ENCODE measurements at places on chromosomes 5 and 9.

DNA sequence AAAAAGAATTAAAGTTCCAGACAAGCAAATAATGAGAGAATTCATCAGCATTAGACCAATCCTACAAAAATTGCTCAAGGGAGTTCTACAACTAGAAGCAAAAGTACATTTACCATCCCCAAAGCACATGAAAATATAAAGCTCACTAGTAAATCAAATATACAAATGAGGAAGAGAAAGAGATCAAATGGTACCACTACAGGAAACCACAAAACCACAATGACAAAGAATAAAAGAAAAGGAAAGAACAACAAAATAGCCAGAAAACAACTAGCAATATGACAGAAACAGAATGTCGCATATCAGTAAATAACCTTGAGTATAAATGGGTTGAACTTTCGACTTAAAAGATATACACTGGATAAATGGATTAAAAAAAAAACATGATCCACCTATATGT, 739.0 kb downstream of the DTWD2 start:
- no peak for DNase-seq

DNA sequence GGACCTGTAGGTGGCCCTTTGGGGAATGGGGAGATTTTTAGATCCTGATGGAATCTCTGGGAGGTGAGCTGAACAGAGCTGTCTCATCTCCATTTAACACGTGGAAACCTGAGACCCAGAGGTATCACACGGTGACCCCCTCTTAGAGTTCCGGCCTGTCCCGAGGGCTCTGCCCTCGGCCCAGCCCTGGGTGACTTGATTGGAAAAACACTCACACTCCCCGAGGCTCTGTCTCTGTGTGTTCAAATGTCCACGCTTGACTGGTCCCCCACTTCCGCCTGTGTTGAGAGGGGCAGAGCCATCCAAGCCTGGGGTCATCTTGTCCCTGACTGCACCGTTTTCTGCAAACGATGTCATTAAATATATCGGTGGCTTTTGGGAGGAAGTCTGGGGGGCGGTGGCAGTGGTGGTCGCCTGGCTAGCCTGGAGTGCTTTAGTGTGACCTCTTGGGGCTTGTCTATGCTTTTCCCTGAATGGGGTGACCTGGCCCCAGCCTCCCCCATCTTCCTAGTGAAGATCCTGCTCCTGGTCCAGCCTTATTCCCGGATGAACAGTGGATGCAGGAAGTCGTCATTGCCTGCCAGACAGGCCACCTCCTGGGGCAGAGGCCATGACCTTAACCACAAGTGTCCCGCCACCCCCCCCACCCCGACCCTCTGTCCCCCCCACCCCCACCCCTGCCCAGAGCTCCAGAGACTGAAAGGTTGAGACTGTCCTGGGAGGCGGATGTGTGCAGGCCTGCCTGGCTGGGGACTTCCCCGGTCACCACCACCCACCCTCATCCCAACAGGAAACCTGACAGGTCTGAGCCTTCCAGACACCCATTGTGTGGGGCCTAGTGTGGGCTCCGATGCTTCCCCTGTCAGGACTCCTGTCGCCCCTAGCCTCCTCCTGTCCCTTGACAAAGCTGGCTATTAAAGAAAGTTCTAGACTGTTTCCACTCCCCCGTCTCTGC, 5.3 kb upstream of the DAB2IP start:
- DNase-seq, result no peak

- no peak for DNase-seq
These were observed 115.4 kb downstream of the OXCT1 start for GRCh38 chr5:41754857-41755256.

DNA sequence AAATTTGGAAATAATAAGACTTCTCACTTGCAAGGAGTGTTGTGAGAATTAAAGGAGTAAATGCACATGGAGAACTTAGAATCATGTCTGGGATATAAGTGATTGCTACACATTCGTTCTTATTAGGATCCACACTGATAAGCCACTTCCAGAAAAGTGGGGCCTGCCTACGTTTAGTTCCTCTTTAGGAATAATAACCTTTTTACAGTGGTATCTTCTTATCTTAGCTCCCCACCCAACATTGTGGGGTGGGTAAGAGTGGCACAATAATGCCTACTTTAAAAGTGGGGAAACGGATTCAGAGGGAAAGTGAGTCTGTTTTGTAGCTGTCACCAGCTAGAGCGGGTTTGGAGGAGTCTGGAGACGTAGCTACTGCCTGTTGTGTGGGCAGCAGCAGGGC, 16.0 kb downstream of the DOCK2 start:
- no peak for DNase-seq

GRCh38 chr9:32709871-32710270, 73.5 kb upstream of the TMEM215 start:
- DNase-seq, result no peak

- no peak for DNase-seq
These were observed 134.8 kb downstream of the ZNF354C start for GRCh38 chr5:179194941-179195381.

DNA sequence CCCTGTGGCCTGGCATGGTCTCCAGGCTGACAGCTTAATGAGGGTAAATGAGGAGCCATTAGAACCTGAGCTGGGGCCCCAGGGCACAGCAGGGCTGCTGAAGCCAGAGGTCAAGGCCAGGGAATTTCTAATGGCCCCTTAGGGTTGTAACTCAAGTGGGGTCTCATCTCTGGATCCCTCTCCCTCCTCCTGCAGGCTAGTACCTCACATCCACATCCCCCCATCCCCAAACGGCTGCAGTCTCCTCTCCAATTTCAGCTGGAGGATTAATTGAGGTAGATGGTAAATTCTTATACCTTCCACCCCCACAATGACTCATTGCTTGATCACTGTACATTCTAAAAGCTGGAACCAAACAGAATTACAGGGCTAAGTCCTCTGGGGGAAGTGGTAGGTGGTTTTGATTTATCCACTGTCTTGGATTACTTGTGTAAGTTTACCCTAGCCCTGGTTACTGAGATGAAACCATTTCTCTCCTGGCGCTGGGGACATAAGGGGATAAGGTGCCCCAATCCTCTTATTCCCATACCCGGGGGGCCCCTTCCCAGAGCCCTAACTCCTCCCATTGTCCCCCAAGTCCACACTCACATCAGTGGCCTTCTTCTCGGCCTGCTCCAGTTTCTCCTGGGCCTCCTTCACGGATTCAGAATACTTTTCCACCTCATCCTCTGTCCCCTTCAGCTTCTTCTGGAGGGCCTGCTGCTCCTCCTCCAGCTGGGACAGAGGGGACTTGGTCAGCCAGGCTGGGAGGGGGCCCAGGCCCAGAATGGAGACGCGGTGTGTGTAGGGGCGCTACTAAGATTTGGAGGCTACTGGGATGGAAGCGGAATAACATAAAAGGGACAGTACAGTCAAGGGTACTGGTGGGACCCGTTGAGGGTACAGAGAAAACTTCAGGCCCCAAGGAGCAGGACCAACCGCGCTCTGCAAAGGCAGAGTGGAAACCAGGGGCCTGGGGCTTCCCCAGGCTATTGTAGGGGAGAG, 875 bp downstream of the TPM2 start:
- no peak for DNase-seq

- DNase-seq, result no peak
These were observed 31.7 kb upstream of the CDKN2B start for GRCh38 chr9:22040760-22041159.

GRCh38 chr5:102700120-102700831, 54.8 kb upstream of the PAM start:
- no peak for DNase-seq

- no peak for DNase-seq
These were observed 763.9 kb upstream of the FAM174A start for GRCh38 chr5:99771296-99771695.

- DNase-seq, result no peak
These were observed 10.6 kb downstream of the C1QTNF2 start for GRCh38 chr5:160359816-160360215.

GRCh38 chr9:13386935-13387733, 107.6 kb upstream of the MPDZ start:
- DNase-seq, result no peak

DNA sequence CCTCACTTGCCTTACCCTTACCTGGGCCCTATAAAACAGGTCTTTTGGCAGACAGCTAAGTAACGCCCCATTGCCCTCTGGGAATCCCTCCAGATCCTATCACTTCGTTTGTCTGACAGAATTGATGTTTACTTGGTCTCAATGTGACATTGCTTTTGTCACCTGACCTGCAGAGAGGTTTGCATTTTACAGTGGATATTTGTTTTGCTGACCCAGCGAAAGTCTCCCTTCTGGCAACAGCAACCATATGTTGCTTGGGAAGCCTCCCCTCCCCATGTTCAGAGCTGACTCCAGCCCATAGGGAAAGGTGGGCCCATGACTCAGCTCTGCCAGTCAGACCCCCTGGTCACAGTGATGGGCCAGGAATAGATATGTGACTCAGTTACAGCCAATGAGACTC, 54.0 kb upstream of the LARP1 start:
- DNase-seq, result no peak

DNA sequence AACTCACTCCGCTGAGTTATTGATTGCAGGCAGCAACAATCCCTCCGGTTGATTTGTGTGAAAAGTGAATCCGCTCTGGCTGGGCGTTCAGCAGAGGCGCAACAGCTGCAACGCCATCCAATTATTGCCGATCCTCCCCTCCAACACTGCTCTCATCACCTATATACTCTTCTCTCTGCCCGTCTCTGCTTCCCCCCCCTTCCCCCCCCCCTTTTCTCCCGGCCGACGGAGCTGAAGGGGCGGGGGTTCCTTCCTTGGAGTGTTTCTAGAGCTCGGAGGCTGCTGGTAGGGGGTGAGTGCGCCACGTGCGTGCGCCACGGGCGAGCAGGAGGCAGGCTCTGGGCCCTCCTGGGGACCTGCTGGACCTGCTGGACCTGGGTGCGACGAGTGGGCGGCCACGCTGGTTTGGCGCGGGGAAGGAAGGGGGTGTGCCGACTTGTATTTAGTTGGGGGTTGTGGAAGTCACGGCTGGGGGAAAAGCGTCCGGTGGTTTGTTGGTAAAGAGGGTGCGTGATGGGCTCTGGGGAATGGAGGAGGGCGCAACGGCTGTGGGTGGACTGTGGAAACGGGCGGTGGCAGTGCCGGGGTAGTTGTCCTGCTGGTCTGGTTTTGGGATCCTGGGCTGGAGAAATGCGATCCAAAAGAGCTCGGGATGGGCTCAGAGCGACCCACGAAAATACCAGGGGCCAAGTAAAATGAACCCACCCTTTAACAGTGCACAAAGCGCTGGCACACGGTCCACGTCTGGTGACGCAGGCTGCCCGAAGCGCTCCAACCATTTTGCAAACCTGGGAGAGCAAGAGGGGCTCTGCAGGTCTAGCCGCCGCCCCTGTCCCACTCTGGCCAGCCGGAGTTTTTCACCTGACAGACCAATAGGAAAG, 6.4 kb upstream of the MEF2C start:
- DNase-seq, result no peak

- DNase-seq, result no peak
These were observed 7.1 kb upstream of the DMXL1 start for GRCh38 chr5:119063579-119064379.

DNA sequence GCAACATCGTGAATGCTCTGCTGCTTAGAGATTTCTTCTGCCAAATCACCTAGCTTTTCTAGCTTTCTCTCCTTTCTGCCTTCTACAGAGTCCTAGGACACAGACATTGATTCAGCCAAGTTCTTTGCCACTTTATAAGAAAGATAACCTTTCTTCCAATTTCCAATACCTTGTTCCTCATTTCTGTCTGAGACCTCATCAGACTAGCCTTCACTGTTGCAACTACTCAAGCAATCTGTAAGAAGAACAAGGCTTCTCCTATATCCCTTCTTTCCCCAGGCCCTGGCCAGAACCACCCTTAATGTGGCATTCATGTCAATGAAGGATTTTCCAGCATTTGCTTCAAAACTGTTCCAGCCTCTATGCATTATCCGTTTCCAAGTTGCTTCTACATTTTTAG, 24.3 kb downstream of the FBXO10 start:
- DNase-seq, result no peak

- no peak for DNase-seq
These were observed 183.8 kb upstream of the CD180 start for GRCh38 chr5:67380431-67380830.

DNA sequence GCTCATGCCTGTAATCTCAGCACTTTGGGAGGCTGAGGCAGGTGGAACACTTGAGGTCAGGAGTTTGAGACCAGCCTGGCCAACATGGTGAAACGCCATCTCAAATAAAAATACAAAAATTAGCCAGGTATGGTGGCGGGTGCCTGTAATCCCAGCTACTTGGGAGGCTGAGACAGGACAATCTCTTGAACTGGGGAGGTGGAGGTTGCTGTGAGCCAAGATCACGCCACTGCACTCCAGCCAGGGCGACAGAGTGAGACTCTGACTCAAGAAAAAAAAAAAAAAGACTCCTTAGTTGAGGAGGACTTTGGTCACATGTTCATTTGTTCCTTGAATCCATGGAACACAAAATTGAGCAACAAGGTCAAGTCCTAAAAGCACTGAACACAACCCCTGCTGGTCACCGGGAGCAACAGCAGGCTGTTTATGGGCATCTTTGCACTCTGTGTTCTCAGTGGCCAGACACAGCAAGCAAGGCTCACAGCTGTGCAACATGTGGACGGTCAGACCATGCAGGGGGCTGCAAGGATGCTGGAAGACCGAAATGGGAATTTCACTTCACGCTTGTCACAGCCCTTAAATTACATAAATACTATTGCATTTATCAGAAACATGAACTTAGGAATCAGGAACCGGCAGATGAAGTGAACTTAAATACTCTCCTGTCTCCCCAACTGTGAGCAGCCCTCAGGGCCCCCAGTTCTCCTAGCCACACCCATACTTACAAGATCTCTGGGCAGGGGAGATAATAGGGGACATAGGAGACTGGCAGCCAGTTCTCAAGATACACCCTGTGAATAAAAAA, 2.8 kb downstream of the GBGT1 start:
- DNase-seq, result no peak

DNA sequence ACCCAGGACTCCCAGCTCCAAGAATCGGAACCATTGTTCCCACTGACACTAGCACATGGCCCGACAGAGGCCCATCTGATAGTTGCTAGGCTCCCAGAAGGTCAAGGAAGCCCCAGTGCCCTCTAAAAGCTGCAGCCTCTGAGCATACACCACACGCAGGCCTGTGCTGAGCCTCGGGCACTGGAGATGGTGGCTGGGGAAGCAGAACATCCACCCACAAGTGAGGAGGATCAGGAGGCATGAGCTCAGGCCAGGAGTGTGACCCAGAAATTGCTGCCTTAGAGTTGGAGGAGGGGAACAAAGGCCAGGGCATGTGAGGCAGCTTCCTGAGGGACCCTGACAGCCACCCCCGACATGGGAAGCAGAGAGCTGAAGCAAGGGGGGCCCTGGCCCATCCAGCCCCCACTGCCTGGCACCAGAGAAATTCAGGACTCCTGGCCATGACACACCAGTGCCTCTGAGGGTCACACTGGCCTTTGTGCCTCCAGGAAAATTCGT, 21.4 kb downstream of the IPPK start:
- no peak for DNase-seq

DNA sequence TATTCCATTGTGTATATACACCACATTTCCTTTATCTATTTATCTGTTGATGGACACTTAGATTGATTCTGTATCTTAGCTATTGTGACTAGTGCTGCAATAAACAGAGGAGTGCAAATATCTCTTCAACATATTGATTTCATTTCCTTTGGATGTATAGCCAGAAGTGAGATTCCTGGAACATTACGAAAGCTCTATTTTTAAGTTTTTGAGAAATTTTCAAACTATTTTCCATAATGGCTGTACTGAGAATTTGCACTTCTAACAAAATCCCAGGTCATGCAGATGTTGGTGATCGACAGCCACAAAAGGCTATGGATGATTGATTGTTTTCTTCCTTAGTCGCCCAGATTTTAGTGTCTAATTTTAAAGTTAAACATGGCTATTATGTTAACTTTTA, 132.7 kb upstream of the MTAP start:
- no peak for DNase-seq

- DNase-seq, result no peak
These were observed 23.6 kb upstream of the CDK5RAP2 start for GRCh38 chr9:120603591-120603990.

- DNase-seq, result no peak
These were observed 90.0 kb upstream of the SV2C start for GRCh38 chr5:75993183-75993582.
